Stimulated activated CD4-positive, alpha-beta T cell treated with anti-CD3 and anti-CD28 coated beads, Interleukin-1b, Interleukin-23, amount 100 ng/mL, for 24 hours (primary cell): ENCODE measurements at places on chromosomes 16 and 17.

DNA sequence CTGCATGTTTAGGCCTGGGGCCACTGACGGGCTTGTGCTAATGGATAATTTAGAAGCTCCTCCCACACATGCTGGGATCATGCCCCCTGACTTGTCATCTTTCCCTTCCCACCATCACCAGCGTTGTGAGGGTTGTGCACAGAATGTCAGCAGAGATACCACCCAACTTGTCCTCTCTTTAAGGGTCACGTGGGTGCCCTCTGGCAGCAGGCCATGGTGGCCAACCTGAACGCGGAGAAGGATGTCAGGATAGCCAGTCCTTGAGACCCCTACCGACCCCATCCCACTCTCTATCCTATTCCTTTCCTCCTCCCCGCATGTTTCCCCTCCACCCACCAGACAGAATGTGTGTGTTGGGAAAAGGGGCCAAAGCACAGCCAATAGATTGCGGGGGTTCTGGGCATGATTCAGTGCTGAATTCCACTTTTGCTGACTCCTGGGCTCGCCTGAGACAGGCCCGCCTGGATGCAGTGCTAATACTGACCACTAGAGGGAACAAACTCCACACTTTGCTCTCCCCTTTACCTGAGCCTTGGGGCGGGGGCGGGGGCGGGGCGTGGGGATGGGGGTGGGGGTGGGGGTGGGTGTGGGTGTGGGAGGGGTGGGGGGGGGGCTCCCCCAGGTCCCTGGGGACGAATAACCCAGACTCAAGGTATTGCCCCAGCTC lies at the start of gene GH2:
TSS of gene GH2 (minus strand) at position 10 of the 667 bp plus-strand sequence. CDS start 143 bp downstream, outside the sequence.
- DNase-seq = peak; percentile 43

DNA sequence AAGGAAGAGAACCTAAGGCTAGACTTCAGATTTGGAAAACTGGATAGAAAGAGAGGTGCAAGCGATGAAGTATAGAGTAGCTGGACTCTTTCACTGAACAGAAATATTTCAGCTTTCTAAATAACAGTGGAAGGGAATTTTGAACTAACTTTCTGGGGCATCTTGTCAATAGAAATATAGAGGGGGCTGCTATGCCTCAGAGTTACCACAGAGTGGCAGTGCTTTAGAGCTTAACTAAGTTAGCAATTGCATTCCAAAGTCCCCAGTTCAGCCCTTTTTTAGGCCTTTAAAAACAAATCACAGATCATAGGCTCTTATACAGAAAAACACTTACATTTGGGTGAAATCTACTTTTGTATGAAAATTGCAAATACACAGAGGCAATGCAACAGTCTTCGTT lies 154.2 kb upstream of the CDH8 start:
- no peak for DNase-seq

DNA sequence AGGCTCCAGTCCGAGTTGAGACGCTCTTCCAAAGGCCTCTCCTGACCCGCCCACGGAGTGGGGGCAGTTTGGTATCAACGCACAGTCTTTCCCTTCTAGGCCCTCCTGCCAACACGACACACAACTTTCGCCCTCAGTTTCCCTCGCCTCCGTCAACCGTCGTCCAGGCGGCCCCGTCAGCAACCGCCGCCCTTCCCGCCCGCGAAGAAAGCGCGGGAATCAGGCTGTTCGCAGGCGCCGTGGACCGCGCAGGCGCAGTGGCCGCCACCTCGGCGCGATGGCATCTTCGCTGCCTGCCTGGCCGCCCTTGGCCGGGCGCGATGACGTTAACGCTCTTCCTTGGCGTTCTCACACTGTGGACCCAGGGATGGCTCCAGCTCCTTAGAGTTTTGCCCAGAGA lies at the start of gene SPATA22:
TSS of gene SPATA22 (minus strand) at position 221 of the 400 bp plus-strand sequence. CDS start 2,494 bp downstream, outside the sequence.
- DNase-seq = no peak

DNA sequence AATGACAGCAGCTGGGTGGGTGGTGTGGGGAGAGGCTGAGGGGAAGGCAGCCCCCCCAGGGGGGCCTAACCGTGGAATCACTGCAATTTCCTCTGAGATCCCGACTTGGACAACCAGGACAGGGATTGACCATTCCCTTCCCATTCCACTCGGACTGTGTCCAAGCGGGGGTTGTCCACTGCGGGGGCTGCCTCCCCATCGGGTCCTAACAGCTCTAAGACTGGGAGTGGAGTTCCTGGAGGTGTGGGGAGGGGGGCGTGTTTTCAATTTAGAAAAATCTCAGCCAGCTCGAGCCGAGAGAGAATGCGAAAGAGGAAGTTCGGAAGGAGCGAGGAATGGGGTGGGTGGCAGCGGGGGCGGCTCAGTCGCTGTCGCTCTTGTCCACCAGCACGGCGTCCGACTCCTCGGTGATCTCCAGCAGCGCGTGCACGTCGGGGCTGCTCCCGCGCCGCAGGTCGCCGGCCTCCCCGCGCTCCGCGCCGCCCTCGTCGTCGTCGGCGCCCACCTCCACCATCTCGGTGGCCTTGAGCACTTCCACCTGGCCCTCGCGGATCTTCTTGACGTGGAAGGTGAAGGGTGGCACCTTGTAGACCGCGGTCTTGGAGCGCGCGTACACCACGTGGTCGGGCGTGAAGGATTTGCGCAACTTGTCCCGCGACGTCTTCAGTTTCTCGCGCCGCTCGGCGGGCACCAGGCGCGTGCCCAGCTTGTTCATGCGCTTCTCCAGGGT lies 16.2 kb upstream of the STAT3 start:
- DNase-seq = no peak

- no peak for DNase-seq
Measured at GRCh38 chr17:67980456-67980855, 15.8 kb downstream of the C17orf58 start.

DNA sequence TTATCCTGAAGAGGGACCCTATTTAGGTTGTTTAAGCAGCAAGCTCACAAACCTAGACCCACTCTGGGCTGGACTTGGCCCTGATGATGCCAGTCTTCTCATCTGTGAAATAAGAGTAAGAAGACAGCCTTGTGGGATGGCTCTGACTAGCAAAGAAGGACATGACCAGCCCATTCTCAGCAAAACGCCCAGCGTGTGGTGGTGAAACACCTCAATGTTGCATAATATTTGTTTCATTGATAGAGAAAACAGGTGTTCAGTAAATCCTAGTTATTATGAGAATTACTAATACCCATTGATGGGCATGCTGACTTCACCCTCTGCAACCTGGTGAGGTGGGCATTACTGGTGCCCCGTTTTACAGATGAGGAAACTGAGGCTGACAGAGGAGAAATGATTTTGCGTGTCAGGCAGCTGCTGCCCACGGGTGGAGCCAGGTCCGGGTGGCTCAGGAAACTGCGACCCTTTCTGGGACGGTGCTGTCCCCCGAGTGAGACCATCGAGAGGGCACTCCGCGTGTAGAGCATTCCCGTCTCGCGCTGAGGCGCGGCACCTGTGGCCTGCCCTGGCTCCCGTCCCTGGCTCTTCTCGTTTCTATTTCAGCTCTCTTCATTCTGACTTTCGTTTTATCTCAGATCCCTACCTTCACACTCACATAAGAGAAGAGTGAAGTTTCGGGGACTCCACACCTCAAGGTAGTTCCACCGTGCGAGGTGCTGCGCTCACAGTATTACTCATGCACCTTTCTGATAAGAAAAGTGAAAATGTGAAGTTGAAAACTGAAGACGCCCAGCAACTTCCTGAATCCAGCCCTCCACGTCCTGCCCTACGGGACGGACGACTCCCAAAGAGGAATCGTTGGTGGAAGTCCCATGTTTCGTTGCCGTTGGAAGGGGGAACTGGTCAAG lies 48.5 kb downstream of the IRF8 start:
- peak; percentile 57 for DNase-seq

DNA sequence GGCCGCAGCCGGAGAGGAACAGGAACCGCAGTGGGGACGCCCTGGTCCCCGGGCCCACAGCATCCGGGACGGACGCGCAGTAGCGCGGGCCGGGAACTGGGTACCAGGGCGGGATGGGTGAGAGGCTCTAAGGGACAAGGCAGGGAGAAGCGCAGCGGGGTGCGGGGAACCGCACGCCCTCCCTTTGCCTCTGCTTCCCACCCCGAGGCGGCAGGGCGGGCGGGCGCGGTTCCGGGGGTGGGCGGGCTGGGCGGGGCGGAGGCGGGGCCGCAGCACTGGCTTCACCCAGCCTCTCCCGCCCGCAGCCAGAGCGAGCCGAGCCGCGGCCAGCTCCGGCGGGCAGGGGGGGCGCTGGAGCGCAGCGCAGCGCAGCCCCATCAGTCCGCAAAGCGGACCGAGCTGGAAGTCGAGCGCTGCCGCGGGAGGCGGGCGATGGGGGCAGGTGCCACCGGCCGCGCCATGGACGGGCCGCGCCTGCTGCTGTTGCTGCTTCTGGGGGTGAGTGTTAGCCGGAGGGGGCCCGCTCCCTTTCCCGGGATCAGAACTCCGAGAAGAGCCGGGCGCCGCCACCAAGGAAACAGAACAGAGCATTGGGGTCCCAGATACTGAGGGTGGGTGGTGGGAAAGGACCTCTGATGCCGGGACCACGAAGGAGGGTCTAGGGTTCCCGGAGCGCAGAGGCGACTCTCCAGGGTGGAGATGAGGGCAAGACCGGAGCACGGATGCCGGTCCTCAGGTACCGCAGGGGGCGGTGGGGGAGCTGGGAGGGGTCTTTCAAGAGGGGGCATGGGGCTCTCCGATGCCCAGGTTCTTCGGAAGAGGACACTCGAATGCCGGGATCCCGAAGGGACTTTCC lies at the start of gene NGFR:
TSS of gene NGFR (plus strand) at position 308 of the 856 bp plus-strand sequence. CDS start at position 433, 125 bp downstream.
- no peak for DNase-seq

DNA sequence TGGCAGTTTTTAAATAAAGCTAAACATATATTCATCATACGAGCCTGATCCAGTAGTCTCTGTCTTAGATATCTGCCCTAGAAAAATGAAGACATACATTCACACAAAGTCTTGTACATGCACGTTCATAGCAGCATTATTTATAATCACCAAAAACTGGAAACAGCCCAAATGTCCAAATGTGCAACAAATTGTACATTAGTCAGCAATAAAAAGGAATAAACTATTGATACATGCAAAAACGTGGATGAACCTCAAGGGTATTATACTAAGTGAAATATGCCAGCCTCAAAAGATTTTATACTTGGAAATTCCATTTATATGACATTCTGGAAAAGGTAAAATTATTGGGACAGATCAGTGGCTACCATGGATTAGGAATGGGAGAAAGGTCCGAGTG lies 22.8 kb downstream of the AATF start:
- DNase-seq = no peak

GRCh38 chr17:65684631-65685030 lies 123.2 kb upstream of the AXIN2 start:
- DNase-seq = no peak

DNA sequence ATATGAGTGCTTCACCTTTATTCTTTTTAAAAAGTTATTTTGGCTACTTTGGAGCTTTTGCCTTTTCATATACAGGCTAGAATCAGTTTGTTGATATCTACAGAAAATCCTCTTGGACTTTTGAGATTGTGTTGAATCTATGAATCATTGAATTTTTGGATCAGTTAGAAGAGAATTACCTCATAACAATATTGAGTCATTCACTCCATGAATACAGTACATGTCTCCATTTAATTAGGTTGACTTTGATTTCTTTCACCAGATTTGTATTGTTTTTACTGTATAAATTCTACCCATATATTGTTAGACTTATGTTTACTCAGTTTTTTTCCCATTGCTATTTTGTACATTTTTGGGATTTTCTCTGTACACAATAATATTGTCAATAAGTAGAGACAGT lies 54.4 kb downstream of the TAOK1 start:
- DNase-seq = no peak

DNA sequence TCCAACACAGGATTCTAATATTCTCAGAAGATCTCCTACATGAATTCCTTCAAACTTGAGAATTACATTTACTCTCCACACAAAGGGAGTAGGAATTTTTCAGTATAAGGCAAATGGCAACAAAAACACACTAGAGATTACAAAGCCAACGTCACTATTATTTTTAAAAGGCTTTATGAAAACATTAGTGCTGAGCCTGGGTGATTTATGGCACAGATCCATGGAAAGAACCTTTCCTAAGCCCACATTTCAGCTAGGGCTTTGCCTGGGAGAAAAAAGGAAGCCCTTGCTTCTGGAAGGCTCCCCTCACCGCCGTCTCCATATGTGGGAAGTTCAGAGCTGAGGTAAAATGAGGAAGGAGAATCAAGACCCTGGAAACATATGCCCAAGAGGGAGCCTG lies 499.4 kb upstream of the HSBP1 start:
- no peak for DNase-seq

GRCh38 chr17:18158022-18158600 lies 25.5 kb upstream of the ALKBH5 start:
- DNase-seq = peak; percentile 88

DNA sequence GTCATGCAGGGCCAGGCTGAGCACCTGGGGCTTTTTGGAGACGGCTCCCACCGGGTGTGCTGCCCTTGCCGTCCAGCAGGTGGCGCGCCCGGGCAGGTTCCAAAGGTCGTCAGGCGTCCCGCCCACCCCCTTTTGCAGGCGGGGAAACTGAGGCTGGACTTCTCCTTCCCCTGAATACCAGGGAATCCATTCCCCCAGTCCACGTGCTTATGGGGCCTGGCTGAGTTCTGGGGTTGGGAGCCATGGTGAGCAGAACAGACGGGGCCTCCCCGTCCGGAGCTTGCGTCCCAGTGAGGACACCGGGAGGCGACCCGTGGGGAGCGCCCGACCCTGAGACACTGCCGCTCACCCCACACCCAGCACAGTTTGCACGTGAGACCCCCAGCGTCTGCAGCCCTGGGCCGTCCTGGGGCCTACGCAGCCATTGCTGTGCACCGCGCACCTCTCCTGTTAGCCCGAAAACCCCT lies 51.8 kb upstream of the JPH3 start:
- peak; percentile 19 for DNase-seq

GRCh38 chr17:46950997-46951621 lies 27.9 kb downstream of the RPRML start:
- DNase-seq = no peak

GRCh38 chr17:78653382-78653781 lies 76.2 kb upstream of the DNAH17 start:
- DNase-seq = no peak

- no peak for DNase-seq
Measured at GRCh38 chr17:14986127-14986526, 279.0 kb downstream of the PMP22 start.

DNA sequence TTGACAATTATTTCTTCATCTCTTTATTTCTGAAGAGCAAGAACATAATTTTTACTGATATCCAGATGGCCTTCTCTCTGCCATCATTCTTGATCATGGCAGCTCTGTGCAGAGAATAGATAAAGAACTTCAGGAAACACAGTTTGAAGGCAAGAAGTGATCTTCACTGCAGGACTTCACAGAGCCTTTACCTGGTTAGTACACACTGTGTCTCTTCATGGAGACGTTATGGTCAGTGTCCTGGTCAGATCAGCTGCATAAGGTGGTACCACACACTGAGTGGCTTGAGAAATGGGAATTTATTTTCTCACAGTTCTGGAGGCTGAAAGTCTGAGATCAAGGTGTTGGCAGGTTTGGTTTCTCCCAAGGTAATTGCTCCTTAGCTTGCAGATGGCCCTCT lies 129.5 kb downstream of the UTP18 start:
- no peak for DNase-seq

GRCh38 chr17:42253578-42253977 lies 22.6 kb downstream of the STAT5B start:
- no peak for DNase-seq

- DNase-seq = no peak
Measured at GRCh38 chr17:9290226-9290613, 268.9 kb downstream of the NTN1 start.
